NT2/D1 (cell line): ENCODE measurements at places on chromosomes 4 and X.
A peak's percentile ranks its signal among the peaks of the same experiment; 100 is the strongest.

- no peak for DNase-seq
Observed at GRCh38 chr4:101178731-101179130, 168.6 kb downstream of the PPP3CA start.

DNA sequence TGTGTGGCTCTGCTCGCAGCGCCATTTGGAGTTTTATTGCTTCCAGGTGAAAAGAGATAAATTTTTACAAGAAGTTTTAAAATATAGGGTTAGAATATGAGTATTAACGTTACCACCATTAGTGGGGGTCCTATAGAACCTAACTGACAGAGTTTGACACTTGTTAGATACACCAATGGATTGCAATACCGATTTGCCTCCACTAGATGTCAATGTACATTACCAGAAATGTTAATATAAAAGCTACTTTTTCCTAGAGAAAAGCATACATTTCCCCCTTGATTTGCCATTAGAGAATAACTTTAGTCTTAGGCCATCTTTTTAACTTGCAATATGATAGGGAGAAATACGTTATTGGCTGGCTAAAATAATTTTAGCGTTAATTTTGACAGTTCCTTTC, 108.4 kb downstream of the LINC00632 start:
- no peak for DNase-seq

GRCh38 chr4:3091464-3091863, 17.0 kb downstream of the HTT start:
- DNase-seq: no peak

- no peak for DNase-seq
Observed at GRCh38 chrX:15500497-15500966, at the start of gene BMX. TSS of gene BMX (plus strand) at chrX:15500807. CDS start at chrX:15508354, 7,547 bp downstream.

DNA sequence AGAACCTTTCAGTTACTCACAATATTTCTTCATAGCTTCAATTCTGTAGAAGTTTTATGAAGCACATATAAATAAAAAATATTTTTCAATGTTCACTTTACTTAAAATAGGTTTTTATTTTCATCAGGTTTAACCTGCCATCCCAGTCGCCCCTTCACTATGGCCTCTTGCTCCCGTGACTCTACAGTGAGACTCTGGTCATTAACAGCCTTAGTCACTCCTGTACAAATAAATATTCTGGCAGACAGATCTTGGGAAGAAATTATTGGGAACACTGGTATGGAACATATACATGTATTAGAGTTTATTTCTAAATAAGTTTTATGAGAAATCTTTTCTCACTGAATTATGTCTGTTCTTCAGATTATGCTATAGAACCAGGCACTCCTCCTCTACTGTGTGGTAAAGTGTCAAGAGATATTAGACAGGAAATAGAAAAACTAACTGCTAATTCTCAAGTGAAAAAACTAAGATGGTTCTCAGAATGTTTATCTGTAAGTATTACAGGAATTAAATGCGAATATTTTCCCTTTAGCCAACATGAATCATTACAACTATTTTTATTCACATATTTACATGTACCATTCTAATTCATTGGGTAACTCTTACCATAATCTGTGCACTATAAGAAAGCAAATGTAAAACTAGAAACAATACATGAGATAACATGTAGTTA, 45.6 kb downstream of the SPATA4 start:
- DNase-seq: no peak

- DNase-seq: no peak
Observed at GRCh38 chr4:182338746-182339145, 95.5 kb downstream of the TENM3 start.

DNA sequence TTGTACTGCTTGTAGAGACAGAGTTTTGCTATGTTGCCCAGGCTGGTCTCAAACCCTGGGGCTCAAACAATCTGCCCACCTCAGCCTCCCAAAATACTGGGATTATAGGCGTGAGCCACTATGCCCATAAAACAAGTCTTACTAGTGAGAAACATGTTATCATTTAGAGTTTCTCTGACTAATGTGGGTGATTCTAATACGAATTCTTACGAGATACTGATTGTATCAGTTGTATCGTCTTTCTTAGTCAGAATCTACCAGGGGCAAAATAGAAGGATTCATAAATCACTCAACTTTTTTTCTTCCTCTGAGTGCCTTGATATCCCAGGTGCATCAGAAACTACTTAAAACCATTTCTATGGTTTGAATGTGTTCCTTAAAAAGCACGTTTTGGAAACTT, 14.4 kb upstream of the NMU start:
- no peak for DNase-seq

GRCh38 chrX:15014281-15014680, 141.1 kb downstream of the MOSPD2 start:
- no peak for DNase-seq

- no peak for DNase-seq
Observed at GRCh38 chrX:147875866-147876596, 35.7 kb upstream of the FMR1 start.

DNA sequence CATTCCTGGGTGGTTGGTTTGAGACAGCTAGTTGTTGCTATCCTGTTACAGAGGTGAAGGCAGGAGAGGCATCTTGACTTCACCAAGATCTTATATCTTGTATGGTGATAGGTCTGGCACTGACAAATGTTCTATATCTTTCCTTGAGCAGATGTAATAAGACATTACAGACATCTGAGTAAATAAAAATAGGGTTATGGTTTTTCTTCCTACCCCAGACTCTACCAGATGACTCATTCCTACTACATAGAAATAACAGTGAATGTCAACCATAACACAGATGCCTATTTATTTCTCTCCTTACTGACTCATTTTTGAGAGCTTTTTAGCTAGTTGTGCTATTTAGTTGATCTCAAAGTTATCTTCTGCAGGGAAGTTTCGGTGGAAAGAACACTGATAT, 21.9 kb downstream of the HNRNPH2 start:
- DNase-seq: no peak

- peak; percentile 33 for DNase-seq
Observed at GRCh38 chrX:46912603-46913491, 626 bp downstream of the JADE3 start.

GRCh38 chr4:55475394-55476243, 71.1 kb downstream of the CLOCK start:
- DNase-seq: no peak

- no peak for DNase-seq
Observed at GRCh38 chrX:16983051-16983450, 36.6 kb downstream of the REPS2 start.

GRCh38 chr4:94168321-94168720, 39.3 kb upstream of the SMARCAD1 start:
- no peak for DNase-seq

- DNase-seq: no peak
Observed at GRCh38 chrX:34879886-34880285, 62.7 kb upstream of the FAM47B start.

DNA sequence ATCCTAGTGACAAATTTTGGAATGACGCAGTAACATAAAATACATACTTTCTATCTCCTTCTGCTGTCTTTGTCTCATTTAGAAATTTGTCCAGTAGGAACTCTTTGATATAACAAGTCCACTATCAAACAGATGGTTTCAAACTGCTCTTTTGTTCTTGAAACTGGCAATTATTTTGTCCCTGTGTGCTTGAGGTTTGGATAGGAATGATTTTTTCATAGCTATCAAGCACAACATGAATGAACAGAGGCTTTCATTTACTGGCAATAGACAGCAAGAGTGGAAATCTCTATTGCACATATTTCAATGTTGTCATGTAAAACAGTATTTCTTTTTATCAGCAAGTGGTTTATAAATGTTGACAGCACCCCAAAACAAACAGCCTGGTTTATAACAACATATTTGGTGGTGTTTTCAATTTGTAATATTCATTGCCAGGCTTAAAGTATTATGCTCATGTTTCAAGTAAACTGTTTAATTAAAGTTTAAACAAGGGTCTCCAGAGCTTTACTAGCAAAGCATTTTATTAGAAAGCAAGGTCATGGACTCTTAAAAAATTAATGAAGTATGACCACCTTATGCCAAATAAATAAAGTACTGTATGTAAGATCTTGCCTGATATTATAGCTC, 60.0 kb downstream of the TIGD2 start:
- no peak for DNase-seq

DNA sequence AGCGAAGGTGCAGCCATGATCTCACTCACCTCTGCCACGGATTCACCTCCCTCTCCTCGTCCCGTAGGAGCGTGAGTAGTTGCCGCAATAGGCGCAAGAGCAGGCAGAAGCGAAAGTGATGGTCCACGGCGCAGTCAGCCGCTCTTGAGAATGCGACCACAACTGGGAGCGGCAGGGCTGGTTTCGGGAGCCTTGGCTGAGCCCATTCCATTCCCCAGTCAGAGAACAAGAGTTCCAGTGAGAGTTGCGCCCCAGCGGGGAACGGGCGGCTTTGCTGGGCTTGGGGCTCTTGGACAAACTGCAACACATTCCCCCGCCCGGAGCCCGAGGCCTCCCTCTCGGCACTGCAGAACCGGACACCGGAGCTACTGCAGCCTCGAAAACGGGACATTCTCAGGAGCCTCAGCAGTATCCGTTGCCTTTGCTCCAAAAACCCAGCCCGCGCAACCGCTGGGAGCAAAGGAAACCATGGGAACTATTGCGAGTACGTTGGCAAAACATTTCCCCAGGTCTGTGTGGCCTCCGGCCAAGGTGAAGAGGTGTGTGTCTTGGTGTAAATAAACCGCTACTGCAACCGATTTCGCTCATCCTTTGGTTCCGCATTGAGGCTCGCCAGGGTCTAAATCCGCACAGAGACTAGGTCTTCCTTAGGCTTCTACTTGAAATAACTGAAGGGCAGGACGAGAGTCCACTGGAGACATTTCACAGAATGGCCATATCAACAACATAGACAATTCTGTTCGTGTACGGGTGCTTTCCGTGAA, 5.7 kb upstream of the ZBTB33 start:
- peak; percentile 81 for DNase-seq

- DNase-seq: no peak
Observed at GRCh38 chrX:100687546-100687945, 43.5 kb downstream of the SRPX2 start.

- DNase-seq: peak; percentile 5
Observed at GRCh38 chr4:180057891-180058671, 2185.1 kb upstream of the TENM3 start.

DNA sequence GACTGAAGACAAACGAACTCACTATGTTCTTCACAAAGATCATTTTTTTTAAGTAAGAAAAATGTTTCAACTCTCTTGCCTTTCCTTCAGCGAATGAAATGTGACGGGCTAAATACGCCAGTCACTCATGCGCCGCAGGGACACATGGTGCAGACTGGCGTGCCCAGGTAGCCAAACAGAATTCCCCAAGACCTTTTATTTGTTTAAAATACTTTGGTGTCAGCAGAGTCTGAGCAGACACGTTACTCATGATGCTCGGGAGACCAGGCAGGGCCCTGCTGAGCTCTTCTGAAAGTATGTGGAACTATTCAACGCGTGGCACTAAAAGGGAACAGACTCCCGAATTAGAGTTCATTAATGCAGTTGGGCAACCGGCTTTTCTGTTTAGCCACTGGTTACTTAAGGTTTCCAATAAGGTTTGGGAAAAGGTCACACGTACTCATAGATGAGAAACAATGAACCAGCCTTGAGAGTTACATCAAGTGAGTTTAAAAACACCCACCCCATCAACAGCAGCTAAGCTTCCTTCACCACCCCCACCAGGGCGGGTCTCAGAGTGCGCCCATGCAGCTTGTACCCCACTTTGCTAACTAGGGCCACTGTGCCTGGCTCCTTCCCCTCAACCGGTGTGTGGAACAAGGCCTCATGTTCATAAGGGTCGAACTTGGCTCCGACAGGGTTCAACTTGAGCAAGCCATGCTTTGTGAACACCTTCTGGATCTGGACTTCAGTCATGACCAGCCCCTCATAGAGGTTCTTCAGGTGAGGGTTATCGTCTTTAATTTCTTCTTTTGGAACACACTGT, 7.3 kb downstream of the GRPEL1 start:
- no peak for DNase-seq

GRCh38 chrX:16119353-16120220, 3.8 kb upstream of the GRPR start:
- DNase-seq: no peak

DNA sequence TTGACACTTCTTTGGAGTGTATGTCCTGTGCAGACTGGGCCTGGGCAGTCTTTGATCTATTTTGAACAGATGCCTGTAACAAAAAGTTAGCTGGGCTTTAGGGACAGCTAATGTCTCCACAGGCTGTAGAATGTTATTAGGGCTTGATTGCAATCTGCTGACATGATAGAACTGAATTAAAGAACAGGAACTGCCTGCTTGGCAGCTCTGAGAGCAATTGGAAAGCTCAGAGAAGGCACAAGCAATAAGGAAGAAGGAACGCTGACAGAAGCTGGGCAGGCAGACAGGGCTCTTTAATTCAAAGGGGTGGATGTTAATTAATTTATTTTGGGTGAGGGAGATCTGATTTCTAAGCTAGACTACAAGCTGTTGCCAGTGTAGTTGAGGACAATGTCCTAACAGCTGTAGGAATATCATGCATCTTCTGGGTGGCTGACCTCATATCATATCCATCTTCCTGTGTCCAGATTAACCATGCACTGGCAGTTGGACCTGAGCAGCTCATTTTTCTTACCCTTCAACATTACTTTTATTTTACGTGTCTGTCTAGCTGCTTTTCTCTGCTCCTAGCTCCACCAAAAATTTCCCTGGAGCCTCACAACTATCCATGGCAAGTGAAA, 20.7 kb upstream of the GRXCR1 start:
- DNase-seq: no peak

DNA sequence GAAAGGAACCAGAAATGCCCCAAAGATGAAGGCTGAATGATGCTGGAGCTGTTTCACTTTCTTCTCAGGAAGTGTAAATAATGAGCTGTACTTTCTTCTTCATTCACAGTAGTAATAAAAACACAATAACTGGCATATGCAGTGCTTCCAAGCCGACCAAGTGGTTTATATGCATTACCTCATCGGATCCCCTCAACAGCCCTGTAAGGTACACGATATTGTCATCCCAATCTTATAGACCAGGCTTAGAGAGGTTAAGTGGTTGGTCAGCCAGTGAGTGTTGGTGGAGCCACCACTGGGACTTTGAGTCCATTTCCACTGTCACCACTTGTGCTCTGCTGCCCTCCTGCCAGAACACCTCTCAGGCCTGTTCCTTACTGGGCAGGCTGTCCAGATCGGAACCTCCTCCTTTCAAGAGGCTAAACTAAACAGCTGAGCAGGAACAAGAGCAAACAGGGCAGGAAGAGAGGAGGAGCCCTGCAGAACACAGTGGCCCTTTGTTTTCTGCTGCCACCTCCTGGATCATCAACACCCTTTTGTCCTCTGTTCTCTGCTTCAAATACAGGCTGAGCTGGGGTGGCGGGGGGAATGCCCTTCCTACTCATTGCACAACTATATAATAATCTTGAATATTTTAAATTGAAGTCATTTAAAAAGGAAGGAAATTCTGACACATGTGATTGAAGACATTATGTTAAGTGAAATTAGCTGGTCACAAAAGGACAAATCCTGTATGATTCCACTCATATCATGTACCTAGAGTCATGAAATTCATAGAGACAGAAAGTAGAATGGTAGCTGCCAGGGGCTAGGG, 112.5 kb upstream of the ATP6AP2 start:
- DNase-seq: peak; percentile 57
